Vagina (tissue), 2 donors: ENCODE measurements at places on chromosomes 7 and 10.

- DNase-seq: no peak
These were observed 52.3 kb downstream of the HECW1 start for GRCh38 chr7:43164757-43165156.

GRCh38 chr7:16791071-16791470 is 13.7 kb downstream of the AGR2 start:
- DNase-seq: no peak

DNA sequence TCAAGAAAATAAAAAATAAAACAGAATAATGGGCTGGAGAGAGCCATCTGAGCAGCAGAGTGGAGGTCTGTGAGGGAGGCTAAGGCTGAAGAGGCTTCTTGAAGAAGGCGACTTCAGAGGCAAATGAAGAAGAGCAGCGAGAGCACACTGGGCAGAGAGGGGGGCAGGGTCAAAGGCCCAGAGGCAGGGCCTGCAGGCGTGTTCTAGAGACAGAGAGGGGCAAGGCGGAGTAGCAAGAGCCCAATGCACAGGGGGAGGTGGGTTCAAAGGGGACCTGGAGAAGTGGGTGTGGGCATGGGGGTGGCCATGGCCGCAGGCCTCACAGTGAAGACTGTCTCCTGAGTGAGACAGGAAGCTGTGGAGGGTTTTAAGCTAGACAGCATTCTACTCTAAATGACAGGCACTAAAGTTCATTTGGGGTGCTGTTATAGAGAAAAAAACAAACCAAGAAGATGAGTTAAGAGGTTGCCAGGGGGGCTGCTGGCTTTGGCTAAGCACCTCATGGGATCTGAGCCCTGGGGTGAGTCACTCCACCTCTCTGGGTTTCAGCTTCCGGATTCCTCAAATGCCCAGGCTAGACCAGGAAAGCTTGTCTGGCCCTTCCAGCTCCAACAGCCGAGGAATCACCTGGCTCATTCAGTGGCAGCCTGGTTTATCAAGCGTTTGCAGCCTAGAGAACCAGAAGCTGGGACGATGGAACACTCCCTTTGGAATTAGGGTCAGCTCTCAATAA is 81.7 kb downstream of the DLG5 start:
- no peak for DNase-seq

GRCh38 chr10:70131560-70131937 is 1.1 kb downstream of the AIFM2 start:
- DNase-seq: no peak

DNA sequence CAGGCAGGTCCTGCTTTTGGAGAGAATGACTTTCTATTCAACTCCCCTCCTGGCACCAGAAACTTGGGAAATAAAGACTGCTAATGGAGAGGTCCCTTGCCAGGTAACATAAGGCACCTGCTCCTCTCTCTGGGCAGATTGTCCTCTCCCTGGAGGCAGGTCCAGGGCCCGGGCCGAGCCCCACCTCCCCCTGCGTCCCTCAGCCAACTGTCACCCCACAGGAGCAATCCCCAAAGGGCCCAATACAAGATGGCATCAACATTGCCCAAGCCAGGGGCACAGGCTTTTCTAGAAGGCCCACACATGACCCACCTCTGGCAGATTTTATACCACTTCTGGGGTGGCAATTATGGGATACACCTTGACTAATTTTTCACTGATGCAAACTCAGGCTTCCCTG is 145.2 kb downstream of the HERPUD2 start:
- peak; percentile 64 for DNase-seq

DNA sequence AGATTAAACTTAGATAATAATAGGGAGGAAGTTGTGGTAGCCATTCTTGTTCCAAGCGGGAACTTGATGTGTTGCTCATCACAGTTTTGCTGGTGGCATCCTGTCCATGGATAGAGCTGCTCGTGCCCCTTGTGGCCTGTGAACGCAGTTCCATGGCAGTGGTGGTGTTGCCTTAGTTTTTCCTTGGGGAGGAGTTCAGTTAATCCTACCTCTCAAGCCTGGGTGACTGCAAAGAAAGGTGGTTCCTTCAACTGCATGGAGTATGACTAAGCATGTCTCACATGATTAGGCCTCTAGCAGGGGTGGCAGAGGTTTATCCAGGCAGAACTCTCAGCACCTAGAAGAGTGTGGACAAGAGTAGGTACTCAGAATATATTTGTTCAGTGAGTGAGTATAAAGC is 99.7 kb downstream of the MAPK8 start:
- DNase-seq: no peak
